CD4-positive, alpha-beta T cell treated with Interferon gamma for 1 hour (primary cell): ENCODE measurements at places on chromosomes 16 and 17.

- no peak for DNase-seq
These were observed 90.0 kb upstream of the HSBP1 start for GRCh38 chr16:83717814-83718213.

- DNase-seq, result no peak
These were observed 63.1 kb downstream of the SHISA9 start for GRCh38 chr16:12964461-12964860.

GRCh38 chr16:86517652-86518258, 7.4 kb downstream of the FOXF1 start:
- no peak for DNase-seq

DNA sequence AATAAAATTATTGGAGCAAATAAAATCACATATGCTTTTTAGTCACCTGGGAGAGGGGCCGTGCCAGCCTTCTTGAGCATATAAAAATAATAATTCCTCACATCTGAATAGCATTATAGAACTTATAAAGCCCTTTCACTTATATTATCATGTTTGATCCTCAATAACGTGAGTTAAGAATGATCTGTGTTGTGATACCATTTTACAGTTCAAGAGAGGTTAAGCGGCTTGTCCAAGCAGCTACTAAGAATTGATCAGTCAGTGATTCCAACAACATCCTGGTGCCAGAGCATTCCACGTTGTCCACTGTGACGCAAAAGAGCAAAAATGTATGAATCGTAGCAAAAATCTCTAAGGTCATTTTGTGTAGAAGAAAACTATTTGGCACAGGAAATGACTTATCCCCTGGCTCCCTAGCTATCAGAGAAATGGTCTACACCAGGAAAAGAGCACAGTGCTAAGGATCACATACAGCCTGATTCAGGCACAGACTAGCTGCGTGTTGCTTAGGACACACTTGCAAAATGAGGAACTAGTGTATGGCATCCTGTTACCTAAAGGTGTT, 33.0 kb downstream of the ANKFN1 start:
- no peak for DNase-seq

DNA sequence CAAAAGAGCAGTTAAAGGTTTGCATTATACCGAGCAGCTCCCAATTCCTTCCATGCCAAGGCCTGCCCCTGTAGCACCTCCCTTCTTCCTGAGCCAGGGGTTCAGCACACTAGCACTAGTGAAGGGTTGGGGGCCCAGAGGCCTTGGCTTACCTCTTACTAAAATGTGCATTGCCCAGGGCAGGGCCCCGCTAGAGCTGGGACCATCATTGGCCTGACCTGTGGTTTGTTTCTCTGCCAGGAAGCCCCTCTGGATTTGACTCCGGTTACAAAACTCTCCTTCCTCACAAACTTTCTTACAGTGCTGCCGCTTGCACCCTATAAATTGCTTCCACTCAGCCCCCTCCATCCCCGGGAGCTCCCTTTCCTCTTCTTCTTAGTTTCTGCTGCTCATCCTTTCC, 33.8 kb downstream of the MPRIP start:
- no peak for DNase-seq

DNA sequence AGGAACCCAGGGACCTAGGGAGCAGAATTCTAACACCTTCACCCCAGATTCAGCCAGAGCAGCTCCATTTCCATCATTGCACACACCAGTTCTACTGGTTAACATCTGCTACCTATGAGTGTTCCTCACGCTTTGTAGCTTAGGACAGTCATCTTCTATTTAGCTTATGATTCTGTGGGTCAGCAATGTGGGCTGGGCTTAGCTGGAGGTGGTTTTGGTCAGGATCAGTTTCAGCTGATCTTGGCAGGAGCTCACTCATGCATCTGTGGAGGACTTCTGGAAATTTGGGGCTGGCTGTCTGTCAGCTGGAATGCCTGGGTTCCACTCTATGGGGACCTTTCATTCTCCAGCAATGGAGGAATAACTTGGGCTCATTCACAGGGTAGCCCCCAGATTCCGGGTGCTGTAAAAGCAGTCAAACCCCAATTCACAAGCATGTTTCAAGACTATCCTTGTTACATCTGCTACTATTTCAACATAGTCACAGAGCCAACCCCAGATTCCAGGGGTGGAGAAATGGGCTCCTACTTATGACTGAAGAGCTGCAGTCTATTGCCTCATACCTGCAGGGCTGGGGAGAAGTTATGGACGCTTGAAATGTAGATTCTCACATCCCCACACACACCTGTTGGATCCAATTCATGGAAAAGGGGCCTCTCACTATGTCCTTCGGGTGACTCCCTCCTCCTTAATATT, 3.4 kb upstream of the HP start:
- no peak for DNase-seq

GRCh38 chr17:1640329-1641064, 5.0 kb downstream of the SCARF1 start:
- no peak for DNase-seq

DNA sequence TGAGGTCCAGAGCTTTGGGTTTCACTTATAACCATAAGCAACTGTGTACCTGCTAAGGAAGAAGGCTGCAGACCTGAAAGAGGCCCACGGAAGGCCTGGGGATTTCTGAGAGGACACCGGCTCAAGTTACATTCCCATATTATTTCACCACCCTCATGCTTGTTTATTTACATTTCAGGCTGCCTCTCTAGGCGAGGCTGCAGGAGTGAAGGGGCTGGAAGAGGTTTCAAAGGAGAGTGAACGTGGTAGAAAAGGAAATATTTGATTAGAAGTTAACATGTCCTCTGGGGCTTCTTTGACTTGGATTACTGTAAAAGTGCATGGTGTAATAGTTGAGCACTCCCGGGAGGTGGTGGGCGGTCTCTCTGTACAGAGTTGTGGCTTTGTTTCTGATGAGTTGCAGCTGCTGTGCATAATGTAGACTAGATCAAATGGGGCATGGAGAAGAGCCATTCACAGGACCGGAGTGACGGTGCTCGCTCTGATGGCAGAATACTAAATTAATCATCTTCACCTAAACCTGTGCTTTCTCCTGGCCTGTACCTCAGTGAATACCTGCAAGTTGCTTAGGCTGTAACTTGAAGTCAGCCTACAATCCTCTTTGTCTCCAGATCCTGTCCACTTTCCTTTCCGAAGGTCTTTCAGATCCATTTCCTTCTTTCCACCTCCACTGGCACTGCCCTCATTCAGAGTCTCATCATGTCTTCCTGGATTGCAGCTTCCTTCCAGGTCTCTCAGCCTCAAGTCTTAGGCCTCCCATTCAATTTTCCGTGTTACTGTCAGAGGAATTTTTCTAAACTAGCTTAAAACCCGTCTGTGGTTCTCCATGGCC, 1.9 kb upstream of the CPD start:
- DNase-seq, result no peak

DNA sequence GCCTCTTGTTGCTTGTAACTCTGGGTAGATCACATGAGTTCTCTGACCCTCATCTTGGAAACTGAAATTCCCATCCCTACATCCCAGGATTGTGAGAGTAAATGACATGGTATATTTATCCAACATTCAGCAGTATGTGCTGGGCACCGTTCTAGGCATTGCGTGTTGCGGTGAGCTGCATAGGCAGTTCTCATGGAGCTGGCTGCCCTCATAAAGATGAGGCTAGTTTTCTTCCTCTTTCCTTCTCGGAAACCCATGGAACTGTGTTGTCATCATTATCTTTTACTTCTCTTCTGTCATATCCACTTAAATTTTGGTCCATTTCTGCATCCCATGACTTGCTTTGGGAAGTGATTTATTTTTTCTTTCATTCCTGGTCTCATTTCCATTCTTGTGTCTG, 17.2 kb downstream of the CMIP start:
- no peak for DNase-seq

DNA sequence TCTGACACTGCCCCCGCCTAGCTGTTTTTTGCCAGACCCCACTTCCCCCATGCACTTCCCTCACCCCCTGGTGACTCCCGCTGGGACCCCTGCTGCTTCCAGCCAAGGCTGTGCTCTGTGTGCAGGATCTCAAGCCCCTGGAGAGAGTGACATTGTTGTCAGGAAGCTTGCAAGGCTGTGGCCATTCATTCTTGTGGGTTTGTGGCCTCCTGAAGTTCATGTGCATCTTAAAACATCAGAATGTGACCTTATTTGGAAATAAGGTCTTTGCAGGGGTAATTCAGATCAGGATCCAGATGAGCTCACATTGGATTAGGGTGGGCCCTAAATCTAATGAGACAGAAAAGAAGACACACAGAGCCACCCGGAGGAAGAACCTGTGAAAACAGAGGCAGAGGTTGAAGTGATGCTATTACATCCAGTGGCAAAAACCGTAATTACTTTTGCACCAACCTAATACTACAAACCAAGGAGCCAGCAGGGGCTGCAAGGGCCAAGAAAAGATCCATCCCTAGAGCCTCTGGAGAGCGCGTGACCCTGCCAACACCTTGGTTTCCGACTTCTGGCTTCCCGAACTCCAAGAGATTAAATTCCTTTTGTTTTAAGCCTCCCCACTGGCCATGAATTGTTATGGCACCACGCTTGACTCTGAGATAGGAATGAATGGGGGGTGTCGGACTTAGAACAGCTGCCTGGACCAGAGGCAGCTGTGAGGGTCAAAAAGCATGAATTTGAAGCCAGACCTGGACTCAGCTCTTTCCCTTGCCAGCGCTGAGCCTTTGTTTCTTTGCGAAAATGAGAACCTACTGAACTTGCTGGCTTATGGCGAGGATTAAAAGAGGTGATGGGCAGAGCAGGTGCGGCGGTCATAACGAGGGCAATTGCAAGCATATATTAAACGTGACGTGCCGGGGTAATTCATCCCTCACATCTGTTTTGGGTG, 75.5 kb downstream of the BMERB1 start:
- no peak for DNase-seq

DNA sequence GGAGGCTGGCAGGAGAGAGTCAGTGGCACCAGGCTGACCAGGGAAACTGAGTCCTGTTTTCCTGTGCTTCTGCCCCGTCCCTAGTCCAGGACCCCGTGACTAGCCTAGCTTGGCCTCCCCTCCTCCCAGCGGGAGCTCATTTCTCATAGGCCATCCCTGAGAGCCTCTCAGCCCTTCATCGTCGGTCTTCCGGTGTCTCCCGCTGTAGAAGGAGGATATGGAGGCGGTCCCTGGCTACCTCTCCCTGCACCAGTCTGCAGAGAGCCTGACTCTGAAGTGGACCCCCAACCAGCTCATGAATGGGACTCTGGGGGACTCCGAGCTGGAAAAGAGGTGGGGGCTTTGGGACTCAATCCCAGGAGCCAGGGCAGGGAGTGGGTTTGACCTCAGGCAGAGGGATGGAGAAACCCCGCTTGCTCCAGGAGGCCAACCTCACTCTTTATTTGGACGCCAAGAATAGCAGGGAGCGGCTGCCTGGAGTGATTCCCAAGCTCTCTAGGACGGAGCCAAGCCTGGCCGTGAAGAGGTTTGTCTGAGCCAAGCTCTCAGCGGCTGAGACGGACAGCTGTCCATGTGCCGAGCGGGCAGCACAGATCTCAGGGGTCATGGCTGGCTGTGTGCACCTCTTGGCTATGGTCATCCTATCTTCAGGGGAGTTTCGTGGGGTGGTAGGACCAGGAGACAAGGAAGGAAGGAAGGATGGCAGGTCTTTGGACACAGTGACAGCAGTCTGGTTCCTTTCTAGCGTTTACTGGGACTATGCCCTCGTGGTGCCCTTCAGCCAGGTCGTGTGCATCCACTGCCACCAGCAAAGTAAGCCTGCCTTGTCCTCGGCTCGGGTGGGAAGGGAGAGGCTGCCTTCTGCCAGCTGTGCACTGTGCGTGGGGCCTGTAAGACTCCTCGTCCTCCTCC, 26.8 kb downstream of the SGSM2 start:
- no peak for DNase-seq

DNA sequence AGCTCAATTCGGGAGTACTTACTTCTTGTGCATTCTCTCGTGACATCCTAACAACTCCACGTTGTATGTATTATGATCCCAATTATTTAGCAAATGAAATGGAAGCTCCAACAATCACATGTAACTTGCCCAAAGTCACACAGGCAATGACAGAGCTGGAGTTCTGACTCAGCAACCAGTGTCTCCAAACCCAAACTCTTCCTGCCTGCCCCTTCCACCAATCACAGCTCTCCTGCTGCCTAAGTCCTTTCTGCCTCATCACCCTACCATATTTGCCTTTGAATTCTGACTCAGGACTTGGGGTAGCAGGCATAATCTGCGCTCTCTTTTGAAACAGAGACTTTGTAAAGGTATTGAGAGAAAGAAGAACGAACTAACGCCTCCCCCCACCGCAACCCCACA, 245.2 kb upstream of the MAF start:
- DNase-seq, result no peak

DNA sequence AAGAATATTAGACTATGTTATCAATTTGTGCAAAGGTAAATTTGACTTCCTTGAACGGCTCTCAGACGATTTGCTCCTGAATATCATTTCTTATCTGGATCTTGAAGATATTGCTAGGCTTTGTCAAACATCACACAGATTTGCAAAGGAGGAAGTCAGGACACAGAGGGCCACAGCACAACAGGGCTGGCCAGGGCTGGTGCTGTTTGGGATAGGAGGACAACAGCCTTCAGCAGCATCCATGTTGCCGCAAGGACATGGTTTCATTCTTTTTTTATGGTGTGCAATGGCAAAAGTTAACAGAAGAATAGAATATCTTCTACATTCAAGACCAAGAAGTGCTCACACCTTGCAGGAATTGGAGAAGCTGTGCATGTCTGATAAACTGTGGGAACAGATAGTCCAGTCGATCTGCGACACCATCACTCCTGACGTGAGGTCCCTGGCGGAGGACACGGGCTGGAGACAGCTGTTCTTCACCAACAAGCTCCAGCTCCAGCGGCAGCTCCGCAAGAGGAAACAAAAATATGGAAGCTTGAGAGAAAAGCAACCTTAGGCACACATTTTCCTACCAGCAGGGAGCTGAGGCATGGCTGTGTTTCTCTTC, 59.8 kb downstream of the KPNA2 start:
- no peak for DNase-seq

- DNase-seq, result no peak
These were observed 81.2 kb downstream of the ZNF18 start for GRCh38 chr17:11916091-11916490.

DNA sequence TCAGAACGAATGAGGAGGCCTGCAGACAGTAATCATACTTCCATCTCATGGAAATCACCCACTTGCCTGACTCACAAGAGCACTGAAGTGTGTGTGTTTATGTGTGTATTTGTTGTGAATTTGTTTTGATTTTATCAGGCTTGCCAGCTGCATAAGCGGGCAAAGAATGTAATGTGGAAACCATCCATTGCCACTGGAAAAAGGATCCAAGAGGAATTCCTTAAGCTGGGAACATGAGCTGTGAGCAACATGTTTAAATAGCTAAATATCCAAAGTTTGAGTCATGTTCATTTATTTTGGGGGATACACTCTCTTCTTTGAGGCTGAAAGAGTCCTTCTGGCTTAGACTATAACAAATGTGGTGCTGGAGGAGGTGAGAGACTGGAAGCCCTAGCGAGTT, 198.4 kb upstream of the TBX2 start:
- no peak for DNase-seq
